Non-pigmented ciliary epithelial cell (primary cell): ENCODE measurements at places on chromosomes 6 and 20.
A peak's percentile ranks its signal among the peaks of the same experiment; 100 is the strongest.

DNA sequence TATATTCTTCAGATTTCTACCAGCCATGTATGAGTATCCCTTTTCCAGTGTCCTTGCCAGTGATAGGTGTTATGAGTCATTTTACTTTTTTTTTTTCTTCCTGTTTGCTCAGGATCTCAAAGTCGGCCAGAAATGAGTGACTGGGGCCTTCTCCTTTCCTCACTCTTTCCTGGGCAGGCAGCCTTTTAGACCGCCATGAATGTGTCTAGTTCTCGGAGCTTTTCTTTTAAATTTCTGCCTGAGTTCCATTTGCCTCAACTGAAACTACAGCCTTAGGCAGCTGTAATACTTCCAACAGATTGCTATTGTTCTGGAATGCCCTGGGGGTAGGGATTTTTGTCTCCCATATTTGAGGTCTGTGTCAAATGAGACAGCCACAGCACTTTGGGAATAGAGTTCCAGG is 83.7 kb downstream of the STXBP5 start:
- DNase-seq, result peak; percentile 22

- no peak for DNase-seq
These were observed 1.5 kb downstream of the MTHFD1L start for GRCh38 chr6:150866991-150867501.

GRCh38 chr6:2449572-2449940 is 204.2 kb upstream of the GMDS start:
- no peak for DNase-seq

DNA sequence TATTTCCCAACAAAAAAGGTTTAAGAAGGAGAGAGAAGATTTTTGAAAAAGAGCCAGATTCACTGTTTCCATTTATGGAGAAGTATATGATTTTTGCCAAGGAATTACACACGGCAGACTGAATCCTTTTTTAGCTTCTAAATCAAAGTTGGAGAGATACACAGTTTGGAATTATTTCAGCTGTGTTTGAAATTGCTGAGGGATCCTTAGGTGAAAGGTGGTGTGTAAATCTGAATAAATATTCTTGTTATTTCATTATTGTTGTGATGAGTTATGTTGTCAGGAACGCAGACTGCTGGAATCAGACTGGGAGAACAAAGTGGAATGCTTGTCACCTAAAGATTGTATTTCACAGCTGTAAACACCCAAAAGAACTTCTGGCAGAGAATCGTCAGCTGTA is 168.5 kb upstream of the AKIRIN2 start:
- DNase-seq, result no peak

- no peak for DNase-seq
These were observed 97.7 kb downstream of the CDYL start for GRCh38 chr6:4873928-4874327.

DNA sequence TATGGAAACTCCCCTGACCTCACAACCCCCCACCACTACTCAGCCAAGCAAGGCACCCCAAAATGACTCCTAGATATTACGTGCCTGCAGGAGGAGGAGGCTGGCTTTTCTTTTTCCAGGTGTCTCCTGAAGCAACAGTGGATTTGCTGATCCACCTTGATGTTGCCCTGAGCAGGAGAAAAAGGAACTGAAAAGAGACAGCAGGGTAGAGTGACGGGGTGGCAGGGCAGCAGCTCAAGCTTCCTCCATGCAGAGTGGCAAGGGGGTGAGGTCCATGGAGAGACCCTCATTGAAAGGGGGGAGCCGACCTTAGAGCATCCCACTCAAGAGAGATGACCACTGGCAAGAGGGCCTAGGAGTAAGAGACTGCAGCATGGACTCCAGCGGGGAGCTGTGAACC is 112.0 kb upstream of the SIRPA start:
- DNase-seq, result no peak

DNA sequence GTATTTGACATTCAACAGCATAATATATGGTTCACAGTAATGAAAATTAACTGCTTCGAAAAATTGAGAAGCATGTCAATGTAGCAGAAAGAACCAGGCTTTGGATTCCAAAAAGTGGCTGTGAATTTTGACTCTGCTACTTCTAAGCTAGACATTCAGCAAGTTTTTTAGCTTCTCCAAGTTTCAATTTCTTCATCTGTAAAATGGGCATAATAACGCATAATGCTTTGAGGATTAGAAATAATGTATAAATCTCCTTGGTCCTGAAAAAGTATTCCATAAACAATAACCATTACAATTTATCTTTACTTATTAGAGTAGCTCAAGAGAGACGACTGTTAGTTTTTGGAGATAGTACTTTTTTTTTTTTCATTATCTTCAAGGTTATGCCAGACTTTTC is 7.7 kb downstream of the BLTP3A start:
- DNase-seq, result no peak

DNA sequence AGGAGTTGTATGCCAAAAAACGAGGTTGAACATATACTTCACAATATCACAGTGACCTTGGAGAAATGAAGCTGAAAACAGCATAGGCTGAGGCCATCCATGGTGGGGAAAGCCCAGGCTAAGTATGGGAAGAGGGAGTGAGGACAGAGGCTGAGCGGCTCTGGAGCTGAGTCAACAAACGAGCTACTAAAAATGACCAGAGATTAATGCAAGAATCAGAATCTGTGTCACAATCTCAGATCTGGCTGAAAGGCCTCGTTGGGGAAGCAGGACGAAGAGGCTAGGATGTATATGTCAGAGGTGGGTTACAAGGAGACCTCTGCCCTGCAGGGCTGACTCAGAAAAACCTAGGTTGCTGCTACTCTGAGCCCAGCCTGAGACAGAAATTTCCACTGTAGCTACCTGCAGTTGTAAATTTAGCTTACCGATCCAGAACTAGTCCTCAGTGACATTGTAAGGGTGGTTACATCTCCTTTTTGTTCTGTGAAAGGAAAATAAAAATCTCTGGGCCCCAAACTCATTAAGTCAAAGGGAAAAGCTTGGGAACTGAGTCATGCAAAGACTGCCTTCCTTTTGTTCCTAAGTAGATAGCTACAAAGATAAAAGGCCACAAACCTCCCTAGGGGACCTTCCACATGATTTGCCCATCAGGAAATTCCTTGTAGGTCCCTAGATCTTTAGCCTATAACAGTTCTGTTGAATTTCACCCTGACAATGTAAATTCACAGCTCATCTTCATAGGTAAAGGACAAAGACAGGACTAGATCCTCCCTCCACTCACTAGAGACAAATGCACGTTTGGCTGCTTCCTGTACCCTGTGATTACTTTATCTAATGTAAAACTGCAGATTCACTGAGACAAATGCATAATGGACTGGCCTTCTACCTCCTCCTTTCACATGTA is 8.5 kb upstream of the TUBB2A start:
- no peak for DNase-seq

GRCh38 chr20:59735486-59735885 is 131.1 kb downstream of the PHACTR3 start:
- DNase-seq, result no peak

- DNase-seq, result no peak
These were observed 6.2 kb downstream of the SNTA1 start for GRCh38 chr20:33437141-33437911.

GRCh38 chr6:159312206-159312605 is 143.0 kb downstream of the FNDC1 start:
- DNase-seq, result no peak

GRCh38 chr6:82006027-82006738 is 241.4 kb downstream of the IBTK start:
- no peak for DNase-seq

GRCh38 chr20:19648024-19648423 is 110.0 kb upstream of the RIN2 start:
- no peak for DNase-seq

- no peak for DNase-seq
These were observed 142.0 kb downstream of the FAM83B start for GRCh38 chr6:54988576-54988975.

- DNase-seq, result no peak
These were observed 185.6 kb downstream of the GJA10 start for GRCh38 chr6:90079560-90080490.

DNA sequence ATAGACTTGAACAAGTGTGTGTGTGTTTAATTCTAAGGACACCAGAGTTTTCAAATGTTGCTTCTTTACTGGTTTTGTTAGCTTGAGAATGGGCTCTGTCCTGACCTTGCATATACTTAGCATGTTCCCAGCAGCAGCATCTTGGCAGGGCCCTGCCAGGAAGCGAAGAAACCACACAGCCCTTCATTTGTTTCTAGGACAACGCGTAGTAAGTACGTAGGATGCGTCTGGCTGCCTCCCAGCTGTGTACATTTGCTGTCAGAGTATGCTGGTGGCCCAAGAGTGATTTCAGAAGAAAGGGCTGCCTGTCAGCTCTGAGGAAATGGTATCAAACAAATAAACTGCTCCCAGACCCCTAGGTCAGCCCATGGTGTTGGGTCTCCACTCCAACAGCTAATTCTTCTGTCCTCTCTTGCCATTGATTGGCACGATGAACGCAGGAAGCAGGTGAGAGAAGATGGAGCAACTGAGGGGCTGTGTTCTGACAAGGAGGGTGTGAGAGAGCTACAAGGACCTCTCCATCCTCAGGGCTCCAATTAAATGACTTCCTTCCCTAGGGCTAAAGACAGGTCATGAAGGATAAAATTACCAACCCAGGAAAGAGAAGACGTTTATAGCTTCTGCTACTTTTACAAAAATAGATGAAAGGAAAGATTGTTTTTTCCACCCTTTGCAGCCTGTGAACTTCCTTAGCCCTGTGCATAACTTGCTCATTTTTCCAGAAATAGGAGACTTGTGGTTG is 55.9 kb upstream of the HDDC2 start:
- DNase-seq, result no peak

GRCh38 chr6:87755708-87756671 is 54.0 kb upstream of the AKIRIN2 start:
- no peak for DNase-seq

- no peak for DNase-seq
These were observed at the start of gene PLAGL1 for GRCh38 chr6:144008120-144008811. Gene PLAGL1 (minus strand): TSS chr6:144008259. CDS start chr6:143948136, 60,123 bp downstream.

GRCh38 chr20:14777591-14777990 is 440.2 kb upstream of the FLRT3 start:
- DNase-seq, result no peak

DNA sequence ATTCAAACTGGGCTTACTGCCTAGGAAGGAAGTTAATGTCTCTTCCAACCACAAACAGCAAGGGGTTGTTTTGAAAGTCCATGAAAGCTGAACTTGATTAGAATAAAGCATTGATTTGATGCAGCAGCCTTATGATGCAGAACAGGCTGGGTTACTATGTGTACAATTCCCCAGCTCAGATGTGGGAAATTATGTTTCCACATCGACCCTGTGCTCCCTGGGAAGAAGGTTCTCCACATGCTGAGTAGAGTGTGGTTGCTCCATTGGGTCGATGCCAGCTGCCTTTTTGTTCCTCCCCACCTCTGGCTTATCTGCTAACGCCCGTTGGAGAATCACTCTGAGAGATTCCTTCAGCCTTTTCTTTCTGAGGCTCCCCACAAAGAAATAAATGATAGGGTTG is 1.2 kb downstream of the MAS1L start:
- no peak for DNase-seq

DNA sequence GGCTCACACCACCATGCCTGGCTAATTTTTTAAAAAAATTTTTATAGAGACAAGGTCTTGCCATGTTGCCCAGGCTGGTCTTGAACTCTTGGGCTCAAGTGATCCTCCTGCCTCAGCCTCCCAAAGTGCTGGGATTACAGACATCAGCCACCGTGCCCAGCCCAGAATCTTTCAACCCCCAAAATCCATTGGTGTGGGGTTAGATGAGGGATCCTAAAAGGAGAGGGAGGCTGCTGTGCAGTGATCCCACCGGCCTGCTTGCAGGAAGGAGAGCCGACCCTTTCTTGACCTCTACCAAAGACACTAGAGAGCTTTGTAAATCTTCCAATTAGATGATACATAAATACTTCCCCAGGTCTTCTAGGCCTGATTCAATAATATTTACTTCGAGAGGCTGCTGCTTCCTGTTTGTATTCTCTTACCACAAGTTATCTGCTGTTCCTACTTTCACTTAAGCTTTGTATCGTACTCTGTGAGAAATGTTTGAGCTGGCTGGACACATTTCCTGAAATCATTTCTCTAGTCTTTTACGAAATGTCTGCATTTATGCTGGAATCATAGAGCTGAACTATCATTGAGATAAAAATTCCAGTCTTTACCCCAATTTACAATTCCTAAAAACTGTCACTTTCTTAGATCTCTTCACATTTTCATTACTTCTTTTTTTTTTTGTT is 49.3 kb upstream of the IER3 start:
- DNase-seq, result no peak

DNA sequence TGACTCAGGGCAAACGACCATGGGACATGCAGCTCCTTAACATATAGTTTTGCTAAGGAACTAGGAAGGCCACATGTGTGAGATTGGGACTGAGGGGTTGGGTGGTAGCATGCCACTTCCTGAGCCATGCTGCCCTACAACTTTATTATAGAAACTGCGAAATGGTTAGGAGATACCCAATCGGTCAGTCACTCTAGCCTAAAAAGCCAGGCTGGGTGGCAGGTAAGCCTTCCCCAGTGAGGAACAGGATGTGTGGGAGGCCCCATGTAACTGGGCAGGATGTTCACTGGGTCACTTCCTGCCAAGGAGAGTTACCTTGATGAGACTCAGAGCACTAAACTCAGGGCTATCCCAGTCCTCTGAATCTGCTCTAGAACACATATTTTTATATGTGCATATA is 123.5 kb downstream of the MAP3K7 start:
- no peak for DNase-seq

DNA sequence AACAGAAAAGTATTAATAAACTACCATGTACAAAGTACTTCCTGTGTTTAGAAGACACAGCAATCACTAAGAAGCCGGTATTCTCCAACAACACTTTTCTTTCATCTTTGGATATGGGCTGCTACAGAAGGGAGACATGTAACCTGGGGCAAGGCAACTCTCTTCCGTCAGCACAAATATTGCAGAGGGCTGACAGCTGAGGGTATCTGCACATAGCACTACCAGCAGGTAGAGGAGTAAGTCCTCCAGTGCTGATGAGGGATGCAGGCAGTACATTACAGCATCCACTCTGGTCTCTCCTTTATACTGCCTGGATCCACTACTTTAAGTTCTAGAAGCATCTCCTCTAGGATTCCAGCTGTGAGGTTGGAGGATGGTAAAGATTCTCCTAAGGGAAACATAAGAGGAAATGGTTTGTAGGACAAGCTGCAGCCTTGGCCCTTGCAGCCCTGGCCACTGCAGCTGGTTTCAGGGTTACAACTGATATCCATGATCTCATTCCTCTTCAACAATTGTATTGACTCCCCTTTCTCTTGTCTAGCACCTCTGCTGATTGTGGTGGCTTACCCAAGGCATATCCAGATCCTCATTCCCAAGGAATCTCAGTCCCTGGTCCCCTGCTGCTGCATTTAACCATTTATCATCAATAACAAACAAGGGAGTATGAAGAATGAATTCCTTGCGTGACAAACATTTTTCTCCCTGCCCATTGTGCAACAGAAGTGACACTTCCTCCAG is 110.7 kb upstream of the ADGRF1 start:
- DNase-seq, result no peak

DNA sequence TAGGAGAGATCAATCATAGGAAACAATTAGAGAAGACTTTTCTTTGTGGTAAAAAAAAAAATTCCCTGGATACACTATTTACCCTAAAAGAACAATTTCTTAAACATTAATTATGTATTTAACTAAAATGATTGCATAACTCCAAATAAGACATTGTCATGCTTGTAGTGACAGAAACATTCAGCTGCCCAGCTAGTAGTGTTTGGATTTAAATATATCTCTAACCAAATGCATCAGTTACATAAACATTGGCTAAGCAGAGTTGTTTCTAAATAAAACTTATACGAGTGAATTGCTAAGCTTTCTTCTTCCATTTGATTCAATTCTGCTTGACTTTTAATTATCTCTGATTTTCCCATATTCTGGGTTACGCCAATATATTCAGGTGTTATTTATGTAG is 23.7 kb downstream of the MLIP start:
- no peak for DNase-seq
